Liver (tissue), 10 donors: ENCODE measurements at places on chromosomes 2 and 18.
A peak's percentile ranks its signal among the peaks of the same experiment; 100 is the strongest.

DNA sequence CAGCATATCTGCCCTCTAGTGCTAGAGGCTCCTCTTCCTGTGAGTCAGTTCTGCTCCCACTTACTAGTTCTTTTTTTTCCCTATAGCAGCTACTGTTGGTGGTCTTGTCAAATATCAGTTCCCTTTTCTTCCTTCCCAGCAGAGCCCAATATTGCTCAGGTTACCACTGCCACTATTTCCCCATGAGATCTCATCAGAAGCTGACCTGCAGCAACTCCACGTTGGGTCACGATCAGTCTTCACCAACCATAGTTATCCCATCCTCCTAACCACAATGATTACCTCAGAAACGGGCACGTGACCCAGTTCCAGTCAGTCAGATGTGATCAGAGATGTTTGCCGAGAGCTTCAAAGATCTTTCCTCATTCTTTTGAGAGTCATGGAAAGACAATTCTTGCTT is 59.7 kb upstream of the CAPN13 start:
- H3K27me3 ChIP-seq, result no peaks in the 10 kb centered on the region
- no peaks in the 10 kb centered on the region for H3K36me3 ChIP-seq
- H3K27ac ChIP-seq, result no peak overlapping the region
- no peak overlapping the region for H3K4me3 ChIP-seq
- no peaks in the 10 kb centered on the region for H3K4me1 ChIP-seq
- no peak for DNase-seq

- H3K27me3 ChIP-seq, result no peaks in the 10 kb centered on the region
- peak overlapping the region; percentile 99 for H3K4me3 ChIP-seq
- H3K27ac ChIP-seq, result peak overlapping the region; percentile 90
- no peaks in the 10 kb centered on the region for H3K36me3 ChIP-seq
Measured at GRCh38 chr2:62194558-62195420, 1.1 kb upstream of the B3GNT2 start.

DNA sequence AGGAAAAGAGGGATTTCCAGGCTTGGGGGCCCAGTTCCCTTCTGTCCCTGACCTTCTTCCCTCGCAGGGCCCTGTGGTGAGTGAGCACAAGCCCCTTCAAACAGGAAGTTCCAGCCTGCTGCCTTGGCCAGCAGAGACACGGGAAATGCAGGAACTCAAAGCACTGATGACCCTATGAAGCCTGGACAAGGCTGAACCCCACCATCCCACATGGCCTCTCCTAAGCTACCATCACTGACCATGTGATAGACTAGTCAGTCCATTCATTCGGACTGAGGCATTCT is 196.4 kb downstream of the TNS1 start:
- H3K27ac ChIP-seq, result no peak overlapping the region
- H3K4me1 ChIP-seq, result no peaks in the 10 kb centered on the region

DNA sequence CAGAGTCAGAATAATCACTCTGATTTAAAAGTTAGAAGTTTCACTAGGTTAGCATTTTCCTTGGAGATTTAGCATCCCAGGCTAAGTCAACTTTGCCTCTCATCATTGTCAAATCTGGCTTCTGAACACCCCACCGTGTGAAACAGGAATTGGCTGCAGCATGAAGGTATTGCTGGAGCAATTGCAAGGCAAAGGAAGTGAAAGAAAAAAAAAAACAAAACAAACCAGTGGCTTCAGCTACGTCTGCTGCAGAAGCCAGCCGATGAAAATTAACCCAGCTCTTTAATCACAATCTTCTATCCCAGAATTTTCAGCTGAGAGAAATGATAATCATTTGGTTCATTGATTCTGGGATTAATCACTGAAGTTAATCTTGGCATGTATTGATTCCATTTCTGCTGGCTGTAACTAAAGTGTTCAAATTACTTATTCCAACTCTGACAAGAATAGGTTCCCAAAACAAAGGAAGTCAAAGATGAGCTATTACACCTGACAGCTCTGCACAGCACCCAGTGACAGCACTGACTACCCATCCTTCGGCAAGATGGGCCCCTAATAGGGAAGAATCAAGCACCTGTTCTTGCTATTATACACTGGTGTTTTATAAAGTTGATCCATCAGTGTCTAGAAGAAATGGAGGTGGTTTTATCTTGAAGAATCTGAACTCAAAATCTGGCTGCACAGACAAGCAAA is 42.7 kb upstream of the REG3G start:
- H3K36me3 ChIP-seq, result no peaks in the 10 kb centered on the region
- no peak for DNase-seq
- H3K27me3 ChIP-seq, result peaks cover 5% of the 10 kb centered on the region
- H3K4me1 ChIP-seq, result no peaks in the 10 kb centered on the region

- no peak overlapping the region for H3K27ac ChIP-seq
- no peaks in the 10 kb centered on the region for H3K27me3 ChIP-seq
- no peaks in the 10 kb centered on the region for H3K36me3 ChIP-seq
- no peak for DNase-seq
- no peak overlapping the region for H3K4me3 ChIP-seq
- no peaks in the 10 kb centered on the region for H3K4me1 ChIP-seq
Measured at GRCh38 chr2:24117902-24118301, 5.2 kb downstream of the PFN4 start.

DNA sequence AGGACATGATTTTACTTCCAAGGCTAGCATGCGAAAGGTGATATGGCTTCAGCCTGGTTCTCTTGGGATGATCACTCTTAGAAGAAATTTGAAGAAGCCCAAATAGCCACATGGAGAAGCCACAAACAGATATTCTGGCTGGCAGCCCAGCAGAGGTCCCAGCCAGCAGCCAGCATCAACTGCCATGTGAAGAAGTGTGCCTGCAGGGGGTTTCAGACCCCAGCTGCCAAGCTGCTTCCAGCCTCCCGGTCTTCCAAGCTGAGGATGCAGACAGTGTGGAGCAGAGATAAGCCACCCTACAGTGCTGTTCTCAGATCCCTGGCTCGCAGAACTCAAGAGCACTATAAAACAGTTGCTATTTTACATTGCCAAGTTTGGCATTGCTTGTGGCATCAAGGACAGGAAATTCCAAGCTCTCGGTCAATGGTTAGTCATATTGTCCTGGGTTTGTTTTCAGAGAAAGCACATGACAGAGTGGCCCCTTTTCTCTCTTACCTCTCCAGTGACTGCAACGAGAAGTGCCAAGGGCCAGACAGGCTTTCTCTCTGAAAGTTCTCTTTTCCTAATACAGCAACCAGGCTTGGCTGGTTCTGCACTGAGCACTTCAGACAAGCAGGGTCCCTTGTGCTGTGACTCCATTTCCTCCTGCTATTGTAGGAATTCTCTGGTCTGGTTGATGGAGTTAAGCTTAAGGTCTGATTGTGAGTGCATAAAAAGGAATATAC is 223.7 kb downstream of the ANKRD30B start:
- no peaks in the 10 kb centered on the region for H3K27me3 ChIP-seq
- H3K36me3 ChIP-seq, result no peaks in the 10 kb centered on the region
- H3K4me1 ChIP-seq, result no peaks in the 10 kb centered on the region

DNA sequence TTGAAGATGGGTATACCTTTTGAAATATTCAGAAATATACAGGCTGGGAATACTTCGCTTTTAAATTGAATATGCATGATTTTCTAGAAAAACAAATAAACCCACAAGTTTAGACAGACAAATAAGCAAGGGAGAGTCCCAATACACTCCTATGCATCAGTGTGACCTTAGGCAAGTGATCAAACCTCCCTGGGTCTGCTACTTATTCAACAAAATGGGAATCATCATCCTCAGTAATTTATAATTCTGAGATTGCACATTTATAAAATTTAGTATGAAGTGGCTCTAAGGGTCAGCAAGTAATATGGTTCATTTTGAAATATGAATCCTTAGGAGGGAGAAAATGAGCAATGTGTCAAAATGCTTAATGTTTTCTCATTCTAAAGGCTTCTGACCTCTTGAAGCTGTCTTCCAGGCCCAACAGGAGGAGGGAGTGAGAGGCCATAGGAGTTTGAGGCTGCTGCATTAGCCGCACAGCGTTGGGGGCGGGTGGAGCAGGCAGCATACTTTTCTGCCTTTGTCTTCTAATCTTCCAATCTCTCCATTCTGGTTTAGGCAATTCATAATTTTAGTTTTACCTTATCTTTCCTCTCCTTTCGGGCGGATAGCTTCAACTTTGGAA is 155.1 kb downstream of the TRIB2 start:
- no peaks in the 10 kb centered on the region for H3K36me3 ChIP-seq
- no peaks in the 10 kb centered on the region for H3K4me1 ChIP-seq
- H3K27ac ChIP-seq, result no peak overlapping the region
- DNase-seq, result no peak
- H3K27me3 ChIP-seq, result no peaks in the 10 kb centered on the region
- H3K4me3 ChIP-seq, result no peak overlapping the region

DNA sequence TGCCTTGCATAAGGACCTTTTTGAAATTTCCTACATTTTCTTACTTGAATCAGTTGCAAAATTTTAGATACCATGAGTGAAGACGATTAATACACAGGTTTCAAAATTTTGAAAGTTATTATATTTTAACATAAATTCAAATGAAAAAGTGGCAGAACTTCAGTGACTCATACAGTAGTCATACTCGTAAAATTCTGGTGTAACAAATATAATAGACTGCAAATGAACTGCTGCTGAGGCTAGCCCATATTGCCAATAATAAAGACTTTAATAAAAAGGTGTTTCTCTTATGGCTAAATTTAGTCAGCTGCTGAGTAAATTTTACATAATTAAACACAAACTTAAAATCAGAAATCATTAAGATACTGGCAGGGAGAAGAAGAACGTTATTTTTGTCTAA is 36.9 kb downstream of the MSH6 start:
- no peaks in the 10 kb centered on the region for H3K4me1 ChIP-seq
- H3K4me3 ChIP-seq, result no peak overlapping the region
- no peak for DNase-seq
- H3K27ac ChIP-seq, result no peak overlapping the region
- H3K36me3 ChIP-seq, result peaks cover 59% of the 10 kb centered on the region
- no peaks in the 10 kb centered on the region for H3K27me3 ChIP-seq

DNA sequence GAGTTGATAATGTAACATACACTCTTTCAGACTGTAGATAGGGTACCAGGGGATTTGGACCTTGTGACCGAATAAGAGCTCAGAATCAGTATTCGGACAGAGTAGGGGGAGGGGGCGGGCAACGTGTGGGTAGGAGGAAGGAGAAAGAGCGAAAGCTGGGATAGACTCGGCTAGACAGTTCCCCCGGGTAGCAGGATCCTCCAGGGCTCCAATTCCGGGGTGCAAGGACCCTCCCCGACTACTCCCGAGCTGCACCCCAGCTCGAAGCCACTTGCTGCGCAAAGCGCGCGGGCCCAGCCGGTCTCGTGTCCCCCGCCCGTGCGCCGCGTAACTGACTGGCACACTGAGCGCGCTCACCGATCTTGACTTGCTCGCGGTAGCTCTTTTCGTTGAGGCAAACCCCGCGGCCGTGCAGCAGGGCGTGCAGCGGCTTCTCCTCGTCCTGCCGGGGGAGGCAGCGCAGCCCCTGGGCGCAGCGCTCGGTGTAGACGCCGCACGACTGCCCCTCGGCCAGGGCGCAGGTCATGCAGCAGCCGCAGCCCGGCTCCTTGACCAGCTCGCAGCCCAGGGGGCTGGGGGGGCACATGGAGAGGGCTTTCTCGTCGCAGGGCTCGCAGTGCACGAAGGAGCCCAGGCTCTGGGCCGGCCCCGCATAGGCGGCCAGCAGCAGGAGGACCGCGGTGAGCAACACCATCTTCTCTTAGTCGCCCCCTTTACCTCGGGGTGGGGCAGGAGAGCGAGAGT is 1.1 kb downstream of the IGFBP5 start:
- DNase-seq, result no peak
- peak overlapping the region; percentile 13 for H3K27ac ChIP-seq
- no peaks in the 10 kb centered on the region for H3K36me3 ChIP-seq
- H3K4me1 ChIP-seq, result peaks cover 22% of the 10 kb centered on the region
- peak overlapping the region; percentile 35 for H3K4me3 ChIP-seq

GRCh38 chr2:65658881-65659280 is 226.5 kb upstream of the SPRED2 start:
- DNase-seq, result no peak
- no peaks in the 10 kb centered on the region for H3K4me1 ChIP-seq
- H3K27ac ChIP-seq, result no peak overlapping the region

GRCh38 chr2:56335101-56335500 is 151.3 kb downstream of the CCDC85A start:
- no peak overlapping the region for H3K4me3 ChIP-seq
- H3K4me1 ChIP-seq, result no peaks in the 10 kb centered on the region
- H3K27ac ChIP-seq, result no peak overlapping the region
- H3K36me3 ChIP-seq, result no peaks in the 10 kb centered on the region
- no peak for DNase-seq

GRCh38 chr2:225334514-225334913 is 65.0 kb upstream of the NYAP2 start:
- no peaks in the 10 kb centered on the region for H3K4me1 ChIP-seq
- H3K27ac ChIP-seq, result no peak overlapping the region
- no peak for DNase-seq

- no peak overlapping the region for H3K27ac ChIP-seq
- no peaks in the 10 kb centered on the region for H3K27me3 ChIP-seq
- no peaks in the 10 kb centered on the region for H3K36me3 ChIP-seq
- H3K4me3 ChIP-seq, result no peak overlapping the region
- DNase-seq, result no peak
Measured at GRCh38 chr2:45458909-45459563, 152.0 kb downstream of the SRBD1 start.

- no peak overlapping the region for H3K27ac ChIP-seq
- H3K27me3 ChIP-seq, result no peaks in the 10 kb centered on the region
- DNase-seq, result no peak
- H3K4me1 ChIP-seq, result no peaks in the 10 kb centered on the region
- no peaks in the 10 kb centered on the region for H3K36me3 ChIP-seq
Measured at GRCh38 chr2:135475128-135475527, 55.9 kb downstream of the ZRANB3 start.

GRCh38 chr2:195758846-195759245 is 101.8 kb downstream of the SLC39A10 start:
- DNase-seq, result no peak
- H3K4me1 ChIP-seq, result no peaks in the 10 kb centered on the region
- no peaks in the 10 kb centered on the region for H3K36me3 ChIP-seq
- no peak overlapping the region for H3K4me3 ChIP-seq
- H3K27me3 ChIP-seq, result no peaks in the 10 kb centered on the region

- no peaks in the 10 kb centered on the region for H3K27me3 ChIP-seq
- H3K4me3 ChIP-seq, result no peak overlapping the region
- H3K27ac ChIP-seq, result no peak overlapping the region
- no peak for DNase-seq
Measured at GRCh38 chr18:44943311-44943881, 262.7 kb downstream of the SETBP1 start.

- DNase-seq, result no peak
- H3K27me3 ChIP-seq, result no peaks in the 10 kb centered on the region
- H3K4me1 ChIP-seq, result no peaks in the 10 kb centered on the region
- no peak overlapping the region for H3K4me3 ChIP-seq
- H3K27ac ChIP-seq, result no peak overlapping the region
Measured at GRCh38 chr2:16079637-16080036, 139.3 kb downstream of the MYCN start.

DNA sequence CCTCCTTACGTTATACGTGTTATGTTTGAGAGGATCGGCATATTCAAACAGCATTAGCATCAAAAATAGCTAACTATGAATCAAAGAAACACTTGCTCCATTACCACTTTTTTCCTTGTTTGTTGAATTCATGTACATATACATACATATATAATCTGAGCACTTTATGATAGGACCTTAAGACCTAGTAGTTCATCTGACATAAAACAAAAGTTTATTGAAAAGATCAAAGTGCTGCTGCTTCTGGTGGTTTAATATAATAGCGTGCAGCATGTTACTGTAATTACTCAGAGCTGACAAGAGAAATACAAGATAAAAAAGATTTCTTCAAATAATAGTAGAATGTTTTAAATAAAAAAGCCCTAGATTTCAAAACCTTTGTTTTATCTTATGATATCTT is 1850.9 kb upstream of the LRRTM1 start:
- no peak overlapping the region for H3K27ac ChIP-seq
- no peaks in the 10 kb centered on the region for H3K27me3 ChIP-seq
